ENCODE measurements at places on chromosomes 16 and 17. TPM values are rescaled to one million over a fixed set of nuclear protein-coding genes. Genes with fewer than 3 reads are reported as not detected.

ZP2 gene
- not detected for total RNA-seq

TNS4 gene
- total RNA-seq, result 213 TPM

FAM20A gene
- total RNA-seq, result not detected

SCNN1G gene
- 0.27 TPM for total RNA-seq

FBXL19 gene
- 19.0 TPM for total RNA-seq

C17orf67 gene
- 1.5 TPM for total RNA-seq

KRT36 gene
- 0.07 TPM for total RNA-seq

CDH1 gene
- 4.2 TPM for total RNA-seq

GDPD3 gene
- total RNA-seq, result 2.1 TPM

KRT9 gene
- total RNA-seq, result not detected

SLC26A11 gene
- 15.1 TPM for total RNA-seq

CA5A gene
- not detected for total RNA-seq

TOX3 gene
- 0.64 TPM for total RNA-seq

ACAP1 gene
- total RNA-seq, result 3.7 TPM

KRTAP4-4 gene
- total RNA-seq, result not detected

SULT1A4 gene
- 33.0 TPM for total RNA-seq

ZNF469 gene
- 9.6 TPM for total RNA-seq

COIL gene
- total RNA-seq, result 16.4 TPM

CENPN gene
- total RNA-seq, result 61.4 TPM

All from A549 treated with GW870086 at 1 μM for 4 hours (cell line).